ENCODE measurements at places on chromosomes 1 and 21.

GRCh38 chr1:41021526-41022308 lies at the start of gene SLFNL1:
Gene SLFNL1, minus strand, starts transcription at chr1:41021725. Its CDS starts 1,065 bp downstream, at chr1:41020660.
- DNase-seq, result no peak

DNA sequence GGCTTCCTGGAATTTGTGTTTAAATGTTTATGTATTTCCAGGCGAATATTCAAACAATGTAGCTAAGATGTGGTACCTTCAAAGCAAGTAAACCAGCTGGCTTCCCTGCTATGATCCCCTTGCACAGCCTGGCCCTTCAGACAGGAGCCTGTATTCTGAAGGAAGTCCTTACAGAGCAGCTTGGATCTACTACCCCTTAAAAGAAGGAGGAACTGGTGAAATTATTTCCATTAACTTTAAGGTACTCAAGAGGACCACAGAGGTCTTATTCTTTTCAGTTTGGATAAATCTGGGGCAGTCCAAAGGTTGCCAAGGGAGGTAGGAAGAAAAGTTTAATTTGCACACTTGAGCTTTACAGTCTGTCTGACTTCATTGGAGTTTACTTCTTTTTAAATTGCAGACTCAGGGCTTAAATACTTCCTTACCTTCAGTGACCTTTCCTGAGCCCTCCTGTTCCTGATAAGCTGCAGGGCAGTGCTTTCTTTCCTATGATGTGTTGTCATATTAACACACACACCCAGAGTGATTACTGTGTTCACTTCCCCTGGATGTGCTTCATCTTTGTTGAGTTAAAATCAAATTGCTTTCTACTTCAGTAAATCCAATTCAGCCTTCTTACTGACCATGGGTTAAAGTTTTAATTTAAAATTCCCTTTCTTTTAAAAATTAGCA lies 40.5 kb downstream of the DISC1 start:
- DNase-seq, result no peak

DNA sequence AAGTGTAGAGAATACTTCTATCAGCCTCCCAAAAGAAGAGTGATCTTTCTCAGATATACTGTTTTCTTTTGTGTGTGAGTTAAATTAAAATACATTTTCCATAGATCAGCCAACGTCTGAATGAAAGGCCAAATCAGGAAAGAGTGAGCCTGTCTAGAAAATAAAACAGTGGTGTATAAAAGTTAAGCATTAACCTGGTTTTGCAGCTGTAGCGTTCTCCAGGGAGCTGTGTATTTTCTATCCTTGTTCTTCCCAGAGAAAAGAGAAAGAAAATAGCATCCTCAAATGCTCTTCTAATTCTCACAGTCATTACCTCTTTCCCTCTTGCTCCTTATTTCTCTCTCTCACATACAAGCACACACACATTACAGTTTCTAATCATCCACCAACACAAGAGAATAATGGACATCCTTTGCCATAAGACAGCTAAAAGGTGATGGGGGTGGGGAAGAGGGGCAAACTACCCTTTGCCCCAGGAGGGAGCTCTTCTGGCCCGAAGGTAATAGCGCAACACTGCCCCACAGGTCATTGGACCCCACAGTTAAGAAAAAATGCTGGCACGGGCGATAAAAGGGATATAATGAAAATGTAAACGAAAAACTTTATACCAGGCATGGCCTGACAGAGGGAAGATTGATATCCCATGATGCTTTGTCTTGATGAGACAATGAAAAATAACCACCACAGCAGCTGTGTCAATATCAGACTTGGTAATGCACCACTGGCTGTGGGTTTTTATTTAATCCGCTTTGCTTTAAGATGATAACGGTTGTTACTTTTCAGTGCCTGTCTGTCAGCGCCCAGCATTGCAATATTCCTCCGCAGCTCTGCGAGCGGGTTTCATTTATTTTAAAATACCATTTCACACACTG lies 150.3 kb downstream of the NUF2 start:
- DNase-seq, result no peak

GRCh38 chr1:110065841-110066240 lies 4.6 kb downstream of the ALX3 start:
- no peak for DNase-seq

DNA sequence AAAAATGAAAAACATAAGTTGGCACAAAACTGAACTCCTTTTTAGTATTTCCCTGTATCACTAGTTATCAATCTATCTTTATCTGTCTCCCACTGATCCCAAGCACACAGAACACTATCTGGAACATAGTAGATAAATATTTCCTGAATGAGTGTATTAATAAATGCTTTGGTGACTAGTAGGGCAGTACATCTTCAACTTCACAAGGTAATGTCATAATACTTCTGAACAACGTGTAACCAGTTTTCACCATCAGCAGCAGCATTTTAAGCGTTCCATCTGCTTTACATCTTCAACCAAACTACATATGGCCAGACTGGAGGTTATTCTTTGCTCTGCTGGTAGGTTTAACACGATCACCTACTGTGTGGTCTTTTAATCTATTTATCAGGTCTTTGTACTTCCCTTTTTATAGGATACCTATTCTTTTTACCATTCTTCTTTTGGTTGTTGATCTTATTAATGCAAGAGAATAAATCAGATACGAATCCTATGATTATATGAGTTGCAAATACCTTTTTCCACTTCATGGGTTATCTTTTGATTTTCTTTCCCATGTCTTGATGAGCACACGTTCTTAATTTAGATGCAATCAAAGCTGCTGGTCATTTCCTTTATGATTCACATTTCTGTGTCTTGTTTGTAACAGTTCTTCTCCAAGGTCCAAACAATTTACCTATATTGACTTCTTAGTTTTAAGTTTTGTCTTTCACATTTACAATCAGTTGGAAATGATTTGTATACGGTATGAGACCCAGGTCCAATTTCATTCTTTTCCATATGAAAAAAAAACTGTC lies 16.3 kb downstream of the GPBP1L1 start:
- DNase-seq, result no peak

DNA sequence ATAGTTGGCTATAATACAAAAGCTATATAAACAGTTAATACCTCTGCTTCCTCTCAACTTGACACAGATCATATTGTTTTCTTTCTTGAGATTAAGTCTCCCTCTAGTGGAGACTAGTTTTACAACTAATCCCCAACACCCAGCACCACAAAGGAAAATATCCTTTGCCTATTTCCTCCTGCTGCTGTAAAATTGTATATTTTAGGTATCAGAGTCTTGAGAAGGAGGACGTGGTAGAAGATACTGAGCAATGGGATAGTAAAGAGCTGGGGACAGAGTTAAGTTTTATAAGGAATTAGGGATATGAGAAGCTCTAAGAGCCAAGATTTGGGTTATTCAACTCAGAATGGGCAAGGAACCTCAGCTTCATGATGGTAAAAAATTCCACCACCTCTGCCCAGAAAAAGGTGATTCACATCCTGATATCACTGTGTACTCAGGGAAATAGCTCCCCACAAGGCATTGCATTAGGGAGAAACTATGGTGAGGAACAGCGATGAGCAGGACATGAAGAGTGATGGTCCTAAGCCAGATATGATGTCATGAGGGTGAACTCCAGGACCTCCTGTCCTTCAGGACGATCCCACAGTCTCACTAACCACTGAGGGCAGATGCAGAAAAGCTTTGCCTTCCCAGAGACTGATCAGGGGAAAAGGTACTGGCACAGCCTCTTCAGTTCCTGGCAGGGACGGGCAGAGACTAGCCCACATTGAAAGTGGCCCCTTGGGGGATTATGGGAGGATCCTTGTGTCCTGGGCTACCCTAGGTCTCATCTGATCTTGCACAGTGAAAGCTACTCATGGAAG lies 14.7 kb upstream of the CFAP126 start:
- no peak for DNase-seq

GRCh38 chr1:27970401-27970800 lies 10.6 kb downstream of the XKR8 start:
- DNase-seq, result no peak

DNA sequence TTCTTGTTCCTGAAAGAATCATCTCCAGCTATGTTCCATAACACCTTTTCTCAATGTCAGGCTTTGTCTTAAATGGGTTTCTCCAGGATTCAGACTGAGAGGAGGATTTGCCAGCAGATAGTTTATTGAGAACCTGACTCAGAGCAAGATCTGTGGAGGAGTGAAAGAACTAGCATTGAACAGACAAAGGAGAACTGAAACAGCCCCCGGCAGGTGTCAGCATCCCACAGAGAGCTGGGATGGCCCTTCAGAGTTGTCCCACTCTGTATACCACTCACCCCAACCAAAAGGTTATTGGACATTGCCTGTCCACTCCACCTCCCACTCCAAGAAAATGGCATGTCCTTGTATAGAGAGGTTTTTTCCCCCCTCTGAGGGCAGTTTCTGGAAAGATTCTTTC lies 270.7 kb downstream of the PAPPA2 start:
- no peak for DNase-seq

DNA sequence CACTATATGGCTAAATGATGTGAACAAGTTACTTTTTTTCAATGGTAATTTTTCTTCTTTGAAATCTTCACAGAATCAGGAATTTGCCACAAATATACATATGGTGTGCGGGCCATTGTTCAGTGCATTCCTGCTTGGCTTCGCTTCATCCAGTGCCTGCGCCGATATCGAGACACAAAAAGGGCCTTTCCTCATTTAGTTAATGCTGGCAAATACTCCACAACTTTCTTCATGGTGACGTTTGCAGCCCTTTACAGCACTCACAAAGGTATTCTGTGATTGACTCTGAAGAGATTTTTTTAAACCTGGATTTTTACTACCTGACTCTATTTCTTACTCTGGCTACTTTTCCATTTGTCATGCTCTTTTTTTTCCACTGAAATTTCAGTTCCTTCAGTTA lies 76.2 kb upstream of the KIAA1614 start:
- DNase-seq, result no peak

DNA sequence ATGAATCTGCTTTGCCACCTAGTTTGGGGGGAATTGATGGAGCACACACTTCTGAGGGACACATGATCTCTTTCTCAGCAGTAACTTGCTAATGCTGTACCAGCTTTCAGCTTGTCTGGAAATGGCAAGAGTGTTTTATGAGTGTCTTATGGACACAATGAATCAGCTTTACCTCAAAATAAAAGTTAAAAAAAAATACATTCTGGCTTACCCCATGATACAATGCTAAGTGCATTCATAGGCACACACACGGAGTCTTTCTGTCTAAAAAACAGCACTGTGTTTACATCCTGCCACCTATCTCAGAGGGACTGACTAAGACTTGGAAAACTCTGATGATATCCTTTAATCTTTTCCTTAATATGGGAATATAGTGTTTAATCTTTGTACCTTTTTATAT lies 455.5 kb upstream of the ADAMTS5 start:
- no peak for DNase-seq

- no peak for DNase-seq
Observed at GRCh38 chr1:115676498-115677181, 34.9 kb downstream of the VANGL1 start.

DNA sequence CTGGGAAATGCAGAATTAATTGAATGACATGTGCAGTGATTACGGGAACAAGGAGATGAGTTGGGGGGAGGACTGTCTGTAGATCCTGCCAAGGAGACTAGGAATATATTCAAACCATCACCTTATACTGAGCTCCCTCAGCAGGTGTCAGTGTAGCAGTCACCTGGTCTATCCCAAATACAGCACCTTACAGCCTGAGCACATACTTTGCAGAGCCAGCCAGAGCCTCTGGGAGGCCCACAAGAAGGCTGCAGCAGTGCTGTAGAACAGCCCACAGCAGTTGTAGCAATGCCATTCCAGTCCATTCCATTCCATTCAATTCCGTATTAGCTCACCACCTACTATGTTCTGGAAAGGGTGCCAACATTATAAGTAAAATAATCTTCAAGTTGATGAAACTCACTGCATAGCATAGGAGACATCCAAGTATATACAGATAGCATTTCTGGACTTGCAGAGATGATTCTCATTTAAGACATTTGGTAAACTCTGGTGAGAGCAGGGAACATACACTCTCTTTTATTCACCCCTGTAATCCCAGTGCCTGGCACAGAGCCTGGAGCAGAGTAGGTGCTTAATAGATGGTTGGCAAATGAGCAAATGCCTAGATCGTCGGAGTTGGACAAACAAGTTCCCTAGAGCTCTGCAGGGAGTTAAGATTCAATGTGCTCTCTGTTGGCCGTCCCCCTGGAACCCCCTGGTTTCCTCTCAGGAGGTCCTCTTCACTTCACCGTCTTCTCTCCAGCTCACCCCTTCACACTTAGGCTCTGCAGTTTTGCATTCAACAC lies 44.7 kb downstream of the KCNC4 start:
- no peak for DNase-seq

- no peak for DNase-seq
Observed at GRCh38 chr1:247104965-247105364, 809 bp upstream of the ZNF669 start.

- no peak for DNase-seq
Observed at GRCh38 chr1:220451532-220451931, 76.4 kb upstream of the MARK1 start.

DNA sequence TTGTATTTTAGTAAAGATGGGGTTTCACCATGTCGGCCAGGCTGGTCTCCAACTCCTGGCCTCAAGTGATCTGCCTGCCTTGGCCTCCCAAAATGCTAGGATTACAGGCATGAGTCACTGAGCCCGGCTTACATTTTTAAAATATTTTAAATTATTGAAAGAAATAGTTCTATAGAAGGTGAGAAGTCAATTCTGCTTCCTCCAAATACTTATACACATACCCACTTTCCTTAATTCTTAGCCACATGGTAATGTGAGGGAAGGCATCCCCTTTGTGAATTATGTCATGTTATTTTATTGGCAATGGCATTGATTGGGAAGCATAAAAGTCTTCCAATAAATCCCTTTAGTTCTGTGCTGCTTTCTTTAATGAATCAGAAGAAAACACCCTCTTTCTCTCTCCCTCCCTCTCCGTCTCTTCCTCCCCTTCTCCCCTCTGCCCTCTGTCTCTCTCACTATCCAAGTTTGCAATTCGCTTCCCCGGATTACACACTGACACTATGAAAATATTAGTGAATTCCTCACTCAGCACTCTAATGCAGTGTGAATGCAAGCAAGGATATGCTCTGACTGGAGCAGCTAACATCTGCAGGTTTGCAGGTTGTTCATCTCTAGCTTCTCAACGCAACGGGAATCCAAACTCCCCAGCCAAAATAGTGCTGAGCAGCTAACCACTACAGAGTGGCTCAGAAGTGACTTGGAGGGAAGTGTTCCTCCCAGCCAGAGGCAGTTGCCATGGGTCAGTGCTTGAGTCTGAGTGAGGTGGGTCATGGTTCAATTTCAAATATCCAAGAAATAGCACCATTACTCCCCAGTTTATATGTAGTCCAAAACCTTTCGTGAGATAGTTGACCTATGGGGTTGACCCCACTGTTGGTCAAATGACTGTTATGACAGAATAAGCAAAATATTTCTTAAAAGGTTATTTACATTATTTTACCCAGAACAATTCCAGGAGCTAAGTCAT lies 77.8 kb upstream of the CD55 start:
- no peak for DNase-seq

Data from activated CD8-positive, alpha-beta memory T cell treated with anti-CD3 and anti-CD28 coated beads for 1 hour (primary cell).